Activated gamma-delta T cell treated with Interleukin-2 at 50 U/mL for 16 hours (primary cell): ENCODE measurements at places on chromosomes 2 and 18.

DNA sequence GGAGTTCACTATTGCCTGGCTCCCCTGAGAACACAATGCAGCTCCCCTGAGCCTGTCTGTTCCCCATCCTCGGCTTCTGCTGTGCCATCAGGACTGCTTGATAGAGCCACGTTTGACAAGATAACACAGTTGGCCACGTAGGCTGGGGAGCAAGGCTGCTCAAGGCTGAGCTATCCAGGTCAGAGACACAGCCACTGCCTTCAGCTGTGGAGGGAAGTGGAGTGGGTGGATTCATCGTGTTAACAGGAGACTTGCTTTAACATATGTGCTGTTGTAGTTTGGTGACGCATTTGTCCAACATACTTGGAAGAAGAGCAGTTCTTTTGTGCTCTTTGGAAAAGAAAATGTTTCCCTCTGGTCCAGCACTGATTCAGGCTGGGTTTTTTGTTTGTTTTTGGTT lies 68.8 kb downstream of the WDSUB1 start:
- no peak for DNase-seq

DNA sequence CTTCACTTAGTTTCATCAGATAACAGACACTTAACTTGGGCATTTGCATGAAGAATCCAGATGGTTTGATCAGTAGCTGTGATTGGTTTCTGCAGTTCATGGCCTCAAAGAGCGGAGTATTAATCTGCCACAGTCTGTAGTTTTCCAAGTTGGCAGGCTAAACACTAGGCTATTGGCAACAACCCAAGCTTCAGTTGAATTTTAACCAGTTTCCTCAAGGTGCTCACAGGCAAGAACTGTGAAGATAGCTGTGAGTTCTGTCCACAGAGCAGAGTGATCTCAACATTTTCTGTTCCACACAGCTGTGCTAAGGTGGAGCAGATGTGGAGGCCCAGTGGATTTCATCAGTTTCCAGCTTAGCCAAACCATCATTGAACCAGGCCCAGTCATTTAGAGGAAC lies 469.5 kb upstream of the LINC00305 start:
- DNase-seq = no peak

- no peak for DNase-seq
These were observed 26.6 kb downstream of the LPIN2 start for GRCh38 chr18:2986150-2986865.

DNA sequence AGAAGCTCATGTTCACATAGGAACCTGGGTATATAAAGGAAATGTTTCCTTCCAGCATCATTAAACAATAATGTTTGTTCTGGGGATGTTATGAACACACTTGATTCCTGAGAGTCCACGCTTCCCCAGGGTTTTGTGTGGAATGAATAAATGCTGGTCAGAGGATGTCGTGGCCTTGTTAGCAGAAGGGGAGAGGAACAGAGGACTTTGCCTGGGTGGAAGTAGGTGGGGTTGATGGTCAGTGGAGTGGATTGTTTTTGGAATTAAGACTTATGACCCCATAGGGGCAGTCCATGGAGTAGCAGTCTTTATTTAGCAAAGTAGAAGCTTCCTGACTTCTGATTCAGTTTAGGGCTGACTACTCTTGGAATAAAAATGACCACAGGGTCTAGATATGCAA lies 139.6 kb downstream of the MYO1B start:
- no peak for DNase-seq

GRCh38 chr2:36178384-36178783 lies 177.2 kb upstream of the CRIM1 start:
- DNase-seq = no peak

DNA sequence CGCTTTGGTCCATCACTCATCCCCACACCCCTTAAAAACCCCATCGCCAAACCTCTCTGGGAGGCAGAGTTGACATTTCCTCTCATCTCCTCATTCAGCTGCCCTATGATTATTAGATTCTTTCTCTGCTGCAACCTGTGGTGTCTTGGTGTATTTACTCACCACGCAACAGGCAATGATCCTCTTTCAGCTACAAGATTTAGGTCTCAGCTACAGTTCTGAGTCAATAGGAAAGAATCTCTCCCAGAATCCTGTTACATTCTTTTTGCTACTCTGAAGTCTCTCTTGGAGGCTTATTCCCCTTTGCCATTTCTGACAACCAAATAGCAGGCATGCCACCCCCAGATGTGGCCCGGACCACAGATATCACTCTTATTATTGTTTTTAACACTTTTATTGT lies 468.3 kb upstream of the GYPC start:
- no peak for DNase-seq

GRCh38 chr2:223674998-223675609 lies 72.9 kb upstream of the SCG2 start:
- DNase-seq = no peak
